ENCODE measurements at places on chromosomes 1 and 21.

DNA sequence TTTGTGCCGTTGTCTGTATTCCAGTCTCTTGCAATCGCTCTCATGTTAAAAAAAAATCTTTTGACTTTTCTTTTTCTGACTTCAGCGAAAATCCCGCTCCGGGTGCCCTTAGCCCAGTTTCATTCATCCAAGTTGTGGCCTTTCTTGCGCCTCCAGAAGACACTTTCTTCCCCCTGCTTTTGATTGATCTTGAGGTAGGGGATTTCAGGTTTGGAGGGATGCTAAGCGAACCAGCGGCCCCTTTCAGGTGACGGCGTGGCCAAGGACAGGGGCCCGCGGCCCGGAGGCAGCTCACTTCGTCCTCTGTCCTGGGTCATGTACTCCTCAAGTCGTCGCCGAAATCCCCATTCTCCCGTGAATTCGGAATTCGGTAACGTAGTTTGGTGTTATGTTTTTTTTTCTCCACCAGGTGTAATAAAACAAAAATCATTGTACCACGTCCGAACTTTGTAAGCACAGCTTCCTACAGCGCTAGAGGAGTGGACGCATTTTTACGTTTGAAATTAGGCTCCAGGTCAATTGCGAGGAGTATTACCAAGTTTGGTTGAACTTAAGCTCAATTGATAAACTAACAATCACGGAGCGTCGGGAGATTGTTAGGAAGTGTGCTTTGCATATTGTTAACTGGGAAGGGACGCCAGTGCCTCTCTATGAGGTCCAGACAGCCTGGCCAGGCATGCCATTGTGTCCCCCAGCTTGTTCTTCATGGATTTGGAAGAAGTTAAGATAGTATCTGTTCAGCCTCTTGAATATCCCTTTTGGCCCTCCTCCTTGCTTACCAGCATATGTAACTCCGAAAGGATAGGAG lies 1.1 kb downstream of the MRPS6 start:
- DNase-seq: no peak

GRCh38 chr1:101235696-101236515 lies 913 bp upstream of the S1PR1 start:
- peak; percentile 46 for DNase-seq

- DNase-seq: peak; percentile 67
Measured at GRCh38 chr1:151990856-151991198, 2.8 kb downstream of the S100A10 start.

- no peak for DNase-seq
Measured at GRCh38 chr1:201125800-201126199, 1.2 kb downstream of the ASCL5 start.

- DNase-seq: no peak
Measured at GRCh38 chr21:33755354-33755753, 113.1 kb downstream of the ITSN1 start.

GRCh38 chr1:207063014-207063413 lies 9.9 kb downstream of the PFKFB2 start:
- no peak for DNase-seq

DNA sequence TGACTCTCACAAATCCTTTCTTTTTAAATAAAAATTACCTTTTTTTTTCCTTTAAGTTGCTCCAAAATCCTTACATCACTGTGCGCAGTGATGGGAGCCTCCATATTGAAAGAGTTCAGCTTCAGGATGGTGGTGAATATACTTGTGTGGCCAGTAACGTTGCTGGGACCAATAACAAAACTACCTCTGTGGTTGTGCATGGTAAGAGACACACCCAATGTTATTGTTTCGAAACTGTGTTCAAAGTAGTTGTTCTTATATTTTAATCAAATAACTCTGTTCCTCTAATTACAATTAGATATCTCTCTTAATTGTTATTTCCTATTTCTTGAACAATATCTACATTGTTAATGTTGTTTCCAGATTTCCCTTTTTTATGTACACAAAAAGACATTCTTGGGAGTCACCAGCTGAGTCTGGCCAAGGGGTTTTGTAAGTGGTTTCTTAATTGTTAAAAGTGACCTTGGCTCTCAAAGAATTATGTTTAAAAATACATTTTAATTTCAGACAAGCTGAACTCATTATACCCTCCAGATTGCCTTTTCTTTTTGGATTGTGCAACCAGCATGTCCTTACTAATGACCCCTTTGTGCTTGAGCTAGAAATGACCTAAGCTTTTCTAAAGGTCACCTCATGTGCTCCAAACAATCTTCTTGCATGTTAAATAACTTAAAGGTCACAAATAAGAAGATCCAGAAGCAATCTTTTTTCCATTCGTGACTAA lies 250.1 kb downstream of the HMCN1 start:
- no peak for DNase-seq

- no peak for DNase-seq
Measured at GRCh38 chr1:111605576-111605975, 14.0 kb upstream of the RAP1A start.

GRCh38 chr21:44872649-44873355 lies 688 bp downstream of the PTTG1IP start:
- peak; percentile 54 for DNase-seq

- DNase-seq: no peak
Measured at GRCh38 chr1:116252785-116253184, 120.3 kb upstream of the ATP1A1 start.

DNA sequence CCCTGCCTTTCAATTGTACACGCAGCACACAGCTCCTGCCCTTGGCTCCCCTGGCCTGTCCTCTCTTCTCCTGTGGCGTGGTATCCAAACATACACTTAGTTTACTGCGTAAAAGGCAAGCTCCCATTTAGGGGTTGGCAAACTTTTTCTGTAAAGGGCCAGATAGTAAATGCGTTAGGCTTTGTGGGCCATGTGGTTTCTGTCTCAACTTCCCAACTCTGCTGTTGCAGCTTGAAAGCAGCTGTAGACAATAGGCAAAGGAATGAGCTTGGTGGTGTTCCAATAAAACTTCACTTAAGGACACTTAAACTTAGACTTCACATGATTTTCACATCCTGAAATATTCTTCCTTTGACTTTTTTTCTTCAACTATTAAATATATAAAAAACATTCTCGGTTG lies 63.3 kb downstream of the RHOU start:
- DNase-seq: no peak

DNA sequence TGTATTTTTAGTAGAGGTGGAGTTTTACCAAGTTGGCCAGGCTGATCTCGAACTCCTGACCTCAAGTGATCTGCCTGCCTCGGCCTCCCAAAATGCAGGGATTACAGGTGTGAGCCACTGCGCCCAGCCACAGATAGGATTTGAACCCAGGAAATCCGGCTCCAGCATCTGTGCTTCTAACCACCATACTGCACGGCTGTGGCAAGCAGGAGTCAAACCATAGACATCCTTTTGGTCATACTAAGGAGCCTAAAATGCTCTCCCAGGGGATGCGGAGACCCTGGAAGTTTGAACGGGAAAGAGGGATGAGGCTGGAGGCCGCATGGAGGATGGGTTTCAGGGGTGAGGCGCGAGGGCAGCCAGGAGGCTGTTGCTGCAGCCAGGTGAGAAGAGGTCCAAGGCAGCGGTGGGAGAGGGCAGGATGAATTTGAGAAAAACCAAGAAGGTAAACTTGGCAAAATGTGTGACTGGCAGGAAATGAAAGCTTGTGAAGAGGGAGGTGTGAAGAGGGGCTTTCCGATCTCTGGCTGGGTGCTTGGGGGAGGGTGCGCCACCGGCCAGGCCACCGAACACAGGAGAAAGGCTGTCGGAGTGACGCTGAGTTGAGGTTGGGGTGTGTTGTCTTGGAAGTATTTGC lies 24.0 kb upstream of the CDK18 start:
- no peak for DNase-seq

DNA sequence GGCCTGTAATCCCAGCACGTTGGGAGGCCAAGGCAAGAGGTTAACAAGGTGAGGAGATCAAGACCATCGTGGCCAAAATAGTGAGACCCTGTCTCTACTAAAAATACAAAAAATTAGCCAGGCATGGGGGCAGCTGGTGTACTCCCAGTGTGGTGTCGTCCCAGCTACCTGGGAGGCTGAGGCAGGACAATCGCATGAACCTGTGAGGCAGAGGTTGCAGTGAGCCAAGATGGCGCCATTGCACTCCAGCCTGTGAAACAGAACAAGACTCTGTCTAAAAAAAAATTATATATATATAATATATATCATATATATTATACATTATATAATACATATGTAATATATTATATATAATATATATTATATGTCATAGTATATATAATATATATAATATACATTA lies 249.2 kb upstream of the TPTE start:
- DNase-seq: no peak

- DNase-seq: no peak
Measured at GRCh38 chr1:17635811-17636210, 96.3 kb downstream of the ARHGEF10L start.

DNA sequence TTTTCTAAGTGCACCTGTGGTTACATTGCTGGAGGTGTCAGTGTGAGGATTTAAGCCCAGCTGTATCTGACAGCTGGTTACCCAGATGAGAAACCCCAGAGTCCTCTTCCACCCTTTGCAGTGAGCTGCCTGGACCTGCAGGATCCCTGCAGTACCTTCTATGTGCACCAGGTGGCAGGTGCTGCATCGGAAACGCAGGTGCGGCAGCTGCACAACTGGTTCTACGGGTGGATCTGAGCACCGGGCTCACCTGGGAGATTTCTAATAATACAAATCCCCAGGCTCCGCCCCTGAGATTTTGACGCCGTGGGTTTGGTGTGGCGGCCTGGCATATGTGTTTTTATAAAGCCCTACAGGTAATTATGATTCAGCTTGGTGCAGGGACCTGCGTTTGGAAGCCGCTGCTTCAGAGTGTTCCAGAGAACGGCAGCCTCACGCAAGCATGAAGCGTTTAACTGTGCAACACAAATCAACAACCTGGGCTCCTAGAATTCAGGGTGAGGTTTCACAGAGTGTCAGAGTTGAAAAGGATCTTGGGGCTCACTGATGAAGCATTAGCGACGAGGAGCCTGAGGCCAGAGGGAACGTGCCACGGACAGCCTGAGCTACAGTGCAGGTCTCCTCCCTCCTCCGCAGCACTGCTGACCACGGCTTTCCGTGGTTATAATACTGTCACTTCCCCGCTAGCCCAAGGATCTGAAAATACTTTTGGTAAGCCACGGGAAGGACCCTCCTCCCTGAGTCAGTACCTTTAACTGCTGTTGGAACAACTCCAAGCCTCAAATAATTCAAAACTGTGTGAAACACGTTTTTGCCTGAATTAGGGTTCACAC lies 96.7 kb upstream of the TRABD2B start:
- peak; percentile 86 for DNase-seq

GRCh38 chr1:219304227-219305226 lies 130.8 kb downstream of the LYPLAL1 start:
- DNase-seq: no peak

DNA sequence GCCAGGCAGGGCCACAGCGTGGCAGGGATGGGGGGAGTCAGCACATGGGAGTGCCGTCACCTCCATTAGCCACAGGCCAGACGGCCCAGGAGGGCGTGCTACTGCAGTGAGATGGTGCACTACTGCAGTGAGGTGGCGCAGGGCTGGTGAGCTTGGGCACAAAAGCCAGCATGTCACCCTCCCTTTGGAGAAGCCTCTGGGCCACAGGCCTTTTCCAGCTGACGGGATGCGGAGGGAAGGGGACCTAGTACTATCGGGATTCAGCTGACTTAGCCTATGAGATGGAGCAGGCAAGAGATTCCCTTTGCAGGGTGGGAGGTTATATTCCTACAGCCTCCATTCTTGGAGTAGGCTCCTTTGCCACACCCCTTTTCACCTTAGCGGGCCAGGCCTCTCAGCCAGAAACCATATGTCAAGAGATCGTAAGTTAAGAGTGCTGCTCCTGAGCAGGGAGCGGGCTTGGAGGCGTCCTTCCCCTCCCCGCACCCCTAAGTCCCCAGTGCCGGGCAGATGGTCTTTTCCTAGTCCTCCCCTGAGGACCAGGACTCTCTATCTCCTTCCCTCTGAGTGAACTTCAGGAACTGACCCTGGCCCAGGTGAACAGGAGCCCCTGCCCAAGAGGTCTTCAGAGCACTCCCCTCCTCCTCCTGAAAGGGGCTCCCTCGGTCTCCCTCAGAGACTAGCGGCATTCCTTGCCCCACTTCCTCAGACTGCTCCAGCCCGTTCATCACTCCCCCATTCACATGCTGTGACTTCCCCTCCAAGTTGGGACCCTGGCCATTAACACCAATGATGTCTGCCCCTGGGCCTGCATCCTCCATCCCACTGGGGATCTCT lies 8.2 kb downstream of the NES start:
- DNase-seq: no peak

GRCh38 chr1:24235921-24236788 lies 49.1 kb upstream of the IFNLR1 start:
- DNase-seq: no peak

All from mesothelial cell of epicardium (in vitro differentiated cells).